ENCODE measurements at places on chromosomes 7 and 10. TPM values are rescaled to one million over a fixed set of nuclear protein-coding genes. Genes with fewer than 3 reads are reported as not detected.
A peak's percentile ranks its signal among the peaks of the same experiment; 100 is the strongest.

The STEAP1 gene
- total RNA-seq = 3.2 TPM

The CALCR gene
- total RNA-seq = 0.12 TPM

The MYO1G gene
- 44.6 TPM for total RNA-seq

The PNLIPRP1 gene
- total RNA-seq = 1.4 TPM

The GPER1 gene
- 5.9 TPM for total RNA-seq

The KLLN gene
- 1.5 TPM for total RNA-seq

The NKX1-2 gene
- 0.06 TPM for total RNA-seq

GRCh38 chr10:22605168-22605567 lies 109.2 kb downstream of the PIP4K2A start:
- no peak overlapping the region for H3K4me3 ChIP-seq
- peaks cover 7% of the 10 kb centered on the region for H3K36me3 ChIP-seq
- DNase-seq = no peak
- H3K27me3 ChIP-seq = no peaks in the 10 kb centered on the region
- H3K27ac ChIP-seq = no peak overlapping the region
- peaks cover 1% of the 10 kb centered on the region for H3K4me1 ChIP-seq

DNA sequence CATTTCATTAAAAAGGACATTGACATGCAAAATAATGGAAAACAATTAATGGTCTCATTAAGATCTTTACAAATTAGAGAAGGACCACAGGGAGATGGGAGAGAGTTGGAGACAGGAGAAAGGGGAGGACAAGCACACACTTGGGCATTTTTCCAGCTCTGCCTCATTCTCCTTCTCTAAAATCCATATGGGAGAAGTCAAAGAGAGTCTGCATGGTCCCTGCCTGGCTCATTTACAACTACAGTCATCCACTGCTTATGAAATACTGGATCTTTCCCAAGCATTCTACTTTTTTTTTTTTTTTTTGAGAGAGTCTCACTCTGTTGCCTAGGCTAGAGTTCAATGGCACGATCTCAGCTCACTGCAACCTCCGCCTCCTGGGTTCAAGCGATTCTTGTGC lies 518.9 kb upstream of the CELF2 start:
- no peaks in the 10 kb centered on the region for H3K27me3 ChIP-seq
- no peaks in the 10 kb centered on the region for H3K36me3 ChIP-seq
- H3K4me3 ChIP-seq = no peak overlapping the region
- peak; percentile 54 for DNase-seq
- no peaks in the 10 kb centered on the region for H3K4me1 ChIP-seq

DNA sequence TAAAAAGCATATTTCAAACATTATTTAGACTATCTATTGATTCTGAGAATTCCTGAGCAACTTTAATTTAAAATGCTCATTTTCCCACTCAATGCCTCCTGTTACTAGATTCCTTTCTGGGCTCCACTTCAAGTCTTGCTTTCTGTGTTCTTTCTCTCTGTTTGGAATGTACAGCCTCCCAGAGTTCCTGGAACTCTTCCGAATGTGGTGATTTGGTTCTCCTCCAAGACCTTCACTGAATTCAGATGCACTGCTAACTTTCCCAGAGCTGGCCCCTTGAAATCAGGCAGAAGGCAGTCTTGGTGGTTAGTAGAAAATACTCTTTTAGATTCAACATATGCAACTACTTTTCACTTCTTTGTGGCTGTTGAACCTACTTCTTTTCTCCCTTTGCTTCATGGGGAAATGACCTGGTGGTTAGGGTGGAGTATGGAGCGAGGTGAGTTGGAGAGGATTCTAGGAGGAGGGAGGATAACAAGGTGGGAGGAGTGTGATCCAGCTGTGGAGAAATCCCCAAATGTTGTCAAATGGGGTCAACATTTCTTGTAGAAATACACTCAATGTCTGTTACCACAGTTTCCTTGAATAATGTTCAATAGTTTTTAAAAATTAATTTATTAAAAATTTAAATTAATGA lies 27.9 kb upstream of the CCDC7 start:
- peak; percentile 92 for DNase-seq
- no peaks in the 10 kb centered on the region for H3K27me3 ChIP-seq
- H3K4me1 ChIP-seq = peaks cover 21% of the 10 kb centered on the region
- H3K36me3 ChIP-seq = no peaks in the 10 kb centered on the region
- H3K27ac ChIP-seq = no peak overlapping the region

- no peaks in the 10 kb centered on the region for H3K27me3 ChIP-seq
- H3K4me3 ChIP-seq = peak overlapping the region; percentile 73
- no peaks in the 10 kb centered on the region for H3K36me3 ChIP-seq
- peak overlapping the region; percentile 83 for H3K27ac ChIP-seq
These were observed 819 bp downstream of the HYCC1 start for GRCh38 chr7:23012908-23013714.

DNA sequence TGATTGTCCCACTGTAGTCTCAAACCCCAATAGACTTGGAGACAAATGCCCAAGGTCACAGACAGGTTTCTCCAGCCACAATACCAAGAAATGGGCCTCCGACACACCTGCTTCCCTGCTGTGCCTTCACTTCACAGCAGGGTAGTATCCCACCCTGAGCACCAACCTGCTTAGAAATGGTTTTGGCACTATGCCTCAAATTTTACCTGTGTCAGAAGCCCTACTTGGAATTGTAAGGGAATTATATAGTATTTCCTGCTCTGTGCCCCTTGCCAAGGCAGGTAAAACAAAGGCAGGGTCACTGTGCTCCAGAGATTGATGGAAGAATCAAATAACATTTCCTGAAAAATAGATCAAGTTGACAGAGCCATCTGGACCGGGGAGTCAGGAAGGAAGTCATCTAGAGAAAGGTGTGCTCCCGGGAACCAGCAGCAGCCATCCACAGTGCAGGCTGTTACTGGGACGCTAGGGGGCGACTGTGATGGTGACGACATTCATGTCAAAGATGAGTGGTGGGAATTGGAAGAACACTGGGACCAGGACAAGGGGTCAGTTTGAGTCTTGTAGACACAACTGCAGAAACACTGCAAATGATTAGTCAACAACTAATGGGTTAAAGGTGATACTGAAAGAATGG lies 117.8 kb upstream of the AKR1E2 start:
- no peaks in the 10 kb centered on the region for H3K36me3 ChIP-seq
- H3K4me1 ChIP-seq = no peaks in the 10 kb centered on the region
- no peak overlapping the region for H3K4me3 ChIP-seq
- no peak for DNase-seq
- no peak overlapping the region for H3K27ac ChIP-seq
- no peaks in the 10 kb centered on the region for H3K27me3 ChIP-seq

- H3K27ac ChIP-seq = no peak overlapping the region
- H3K4me1 ChIP-seq = no peaks in the 10 kb centered on the region
- no peaks in the 10 kb centered on the region for H3K27me3 ChIP-seq
- DNase-seq = no peak
- H3K36me3 ChIP-seq = no peaks in the 10 kb centered on the region
These were observed 35.2 kb upstream of the ITGA8 start for GRCh38 chr10:15754937-15755336.

DNA sequence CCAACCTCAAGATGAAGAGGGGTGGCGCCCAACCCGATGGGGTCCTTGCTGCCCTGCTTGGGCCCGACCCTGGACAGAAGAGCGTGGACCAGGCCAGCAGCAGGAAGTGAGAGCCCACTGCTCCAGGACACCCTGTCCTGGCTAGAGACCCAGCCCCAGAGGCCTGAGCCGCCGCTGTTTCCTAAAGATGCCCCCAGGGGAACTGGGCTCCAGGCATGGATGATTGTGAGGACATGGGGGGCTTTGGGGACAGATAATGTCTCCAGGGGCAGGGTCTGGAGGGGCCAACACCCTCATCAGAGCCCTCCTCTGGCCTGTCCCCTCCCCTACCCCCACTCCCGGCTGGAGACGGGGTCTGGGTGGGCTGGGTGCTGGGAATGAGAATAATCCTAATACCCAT lies 71.7 kb downstream of the MYL10 start:
- H3K27ac ChIP-seq = no peak overlapping the region
- H3K4me1 ChIP-seq = no peaks in the 10 kb centered on the region
- no peaks in the 10 kb centered on the region for H3K36me3 ChIP-seq
- no peak for DNase-seq
- H3K27me3 ChIP-seq = no peaks in the 10 kb centered on the region

DNA sequence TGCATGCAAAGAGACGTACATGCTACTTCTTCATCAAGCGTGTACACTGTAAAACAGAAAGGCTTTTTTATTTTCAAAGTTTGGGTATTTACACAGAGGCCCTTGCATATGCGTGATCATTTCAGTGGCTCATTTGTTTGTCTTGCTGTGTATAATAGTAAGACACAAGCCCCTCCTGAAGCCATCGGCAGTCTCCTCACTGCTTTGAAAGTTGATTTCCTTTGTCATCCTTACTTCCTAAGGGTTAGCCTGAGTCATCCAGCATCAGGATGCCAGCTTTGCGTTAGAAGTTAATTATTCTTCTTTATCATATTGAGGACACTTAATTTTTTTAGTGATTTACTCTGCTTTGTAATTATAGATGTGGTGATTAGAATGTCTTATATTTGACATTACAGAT lies 72.5 kb upstream of the CTBP2 start:
- H3K4me3 ChIP-seq = no peak overlapping the region
- H3K4me1 ChIP-seq = no peaks in the 10 kb centered on the region
- no peak for DNase-seq
- H3K27ac ChIP-seq = no peak overlapping the region

DNA sequence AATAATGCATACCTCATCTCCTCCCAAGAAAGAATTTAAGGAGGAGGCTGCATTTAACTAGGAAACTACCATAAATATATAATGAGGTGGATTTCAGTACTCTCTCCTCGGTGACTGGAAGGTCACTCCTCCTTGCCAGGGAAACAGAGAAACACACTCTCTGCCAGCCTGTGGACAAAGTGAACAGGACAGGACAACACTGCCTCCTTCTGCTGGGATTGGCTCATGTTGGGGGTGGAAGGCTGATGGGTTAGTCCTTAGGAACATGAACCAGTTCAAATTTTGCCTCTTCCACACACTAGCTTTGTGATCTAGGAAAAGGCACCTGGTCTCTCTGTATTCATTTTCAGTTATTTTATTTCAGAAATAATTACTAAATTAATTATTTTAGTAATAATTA lies 50.6 kb upstream of the STEAP4 start:
- no peak for DNase-seq
- no peak overlapping the region for H3K27ac ChIP-seq
- no peaks in the 10 kb centered on the region for H3K27me3 ChIP-seq
- H3K36me3 ChIP-seq = no peaks in the 10 kb centered on the region
- no peaks in the 10 kb centered on the region for H3K4me1 ChIP-seq
- no peak overlapping the region for H3K4me3 ChIP-seq

GRCh38 chr10:117819304-117819703 lies 227.4 kb downstream of the RAB11FIP2 start:
- H3K4me1 ChIP-seq = peaks cover 2% of the 10 kb centered on the region
- H3K27me3 ChIP-seq = peaks cover 5% of the 10 kb centered on the region
- no peaks in the 10 kb centered on the region for H3K36me3 ChIP-seq

DNA sequence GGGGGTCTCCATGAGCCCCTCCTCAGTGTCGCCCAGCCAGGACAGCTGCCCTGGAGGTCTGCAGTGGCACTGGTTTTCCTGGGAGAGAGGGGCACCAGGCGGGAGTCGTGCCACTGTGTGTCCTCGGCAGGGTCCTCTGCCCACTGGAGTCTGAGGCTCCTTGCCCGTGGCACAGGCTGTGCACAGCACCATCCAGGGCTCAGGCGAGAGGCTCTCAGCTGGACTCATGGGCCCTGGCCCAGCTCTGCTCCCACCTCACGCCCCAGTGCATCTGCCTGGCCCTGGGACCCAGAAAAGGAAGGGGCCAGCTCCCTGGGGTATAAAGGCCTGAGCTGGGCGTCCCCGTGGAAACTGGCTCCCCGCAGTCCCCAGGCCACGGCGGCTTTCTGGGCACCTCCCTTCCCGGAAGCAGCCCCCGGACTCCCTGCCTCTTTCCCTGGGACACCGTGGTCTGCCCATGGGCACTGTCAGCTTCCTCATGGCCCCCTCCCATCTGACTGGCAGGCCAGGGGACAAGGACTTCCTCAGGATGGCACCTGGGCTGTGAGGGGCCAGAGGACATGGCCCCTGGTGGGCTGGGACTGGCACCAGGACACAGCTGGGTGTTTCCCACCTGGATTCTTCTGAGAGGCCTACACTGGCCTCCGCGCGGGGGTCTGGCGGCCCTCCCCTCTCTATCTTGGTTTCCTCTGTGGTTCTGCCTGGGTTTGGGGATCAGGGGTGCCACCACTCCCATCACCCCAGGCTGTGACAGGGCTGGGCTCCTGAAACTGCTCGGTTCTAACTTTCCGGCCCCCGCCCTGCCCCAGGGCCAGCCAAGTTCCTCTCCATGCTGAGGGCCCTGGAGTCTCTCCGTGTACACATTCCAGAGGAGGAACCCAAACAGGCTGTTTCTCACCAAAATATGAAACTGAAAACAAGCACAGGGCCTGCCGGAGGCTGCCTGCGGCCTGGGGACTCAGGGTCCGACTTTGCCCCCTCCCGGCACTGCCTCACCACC lies 5.5 kb downstream of the FOXL3 start:
- DNase-seq = no peak
- H3K27ac ChIP-seq = no peak overlapping the region
- H3K4me1 ChIP-seq = no peaks in the 10 kb centered on the region
- no peak overlapping the region for H3K4me3 ChIP-seq
- peaks cover 7% of the 10 kb centered on the region for H3K27me3 ChIP-seq
- no peaks in the 10 kb centered on the region for H3K36me3 ChIP-seq

- no peaks in the 10 kb centered on the region for H3K36me3 ChIP-seq
- no peak overlapping the region for H3K4me3 ChIP-seq
- DNase-seq = no peak
- H3K27me3 ChIP-seq = no peaks in the 10 kb centered on the region
These were observed 223.2 kb downstream of the SH2D4B start for GRCh38 chr10:80760914-80761371.

DNA sequence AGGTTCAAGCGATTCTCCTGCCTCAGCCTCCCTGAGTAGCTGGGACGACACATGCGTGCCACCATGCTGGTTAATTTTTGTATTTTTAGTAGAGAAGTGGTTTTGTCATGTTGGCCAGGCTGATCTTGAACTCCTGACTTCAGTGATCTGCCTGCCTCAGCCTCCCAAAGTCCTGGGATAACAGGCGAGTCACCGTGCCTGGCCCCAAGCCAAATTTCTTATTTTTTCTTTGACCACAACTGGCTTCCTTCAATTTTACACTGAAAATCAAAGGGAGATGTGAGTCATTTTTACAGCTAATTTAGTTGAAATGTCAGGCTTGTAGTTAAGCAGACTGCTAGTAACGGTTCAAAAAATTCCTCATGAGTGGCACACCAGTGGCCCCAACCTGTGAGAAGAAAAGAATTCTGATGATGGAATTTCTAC lies 7.8 kb downstream of the RNF216 start:
- no peak overlapping the region for H3K4me3 ChIP-seq
- H3K36me3 ChIP-seq = peaks cover 9% of the 10 kb centered on the region

- no peak overlapping the region for H3K4me3 ChIP-seq
- H3K27ac ChIP-seq = no peak overlapping the region
- no peak for DNase-seq
- no peaks in the 10 kb centered on the region for H3K36me3 ChIP-seq
- peaks cover 25% of the 10 kb centered on the region for H3K4me1 ChIP-seq
These were observed 874.6 kb downstream of the LRMDA start for GRCh38 chr10:76305930-76306615.

DNA sequence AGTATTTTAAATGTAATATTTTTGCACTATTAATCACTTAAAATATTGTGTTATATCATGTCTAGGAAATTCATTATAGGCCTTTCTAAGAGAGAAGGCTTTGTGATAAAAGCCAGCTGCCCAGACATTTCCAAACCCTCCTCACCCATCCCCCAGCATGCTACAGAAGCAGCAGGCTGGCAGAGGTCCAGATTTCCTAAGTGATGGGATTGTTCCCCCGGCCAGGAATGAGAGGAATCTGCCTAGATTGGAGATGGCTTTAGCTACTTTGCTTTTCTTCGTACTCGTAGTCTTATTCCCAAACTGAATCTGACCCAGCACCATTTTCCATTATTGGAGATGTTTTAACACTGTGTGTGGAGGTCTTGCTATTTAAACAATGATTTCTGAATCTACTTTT lies 29.4 kb downstream of the CDK14 start:
- H3K27me3 ChIP-seq = no peaks in the 10 kb centered on the region
- peaks cover 26% of the 10 kb centered on the region for H3K4me1 ChIP-seq
- no peaks in the 10 kb centered on the region for H3K36me3 ChIP-seq
- H3K4me3 ChIP-seq = no peak overlapping the region
- no peak overlapping the region for H3K27ac ChIP-seq
